Suppressor macrophage (primary cell): ENCODE measurements at places on chromosomes 2 and 18.

- no peak for DNase-seq
These were observed 174.6 kb downstream of the THADA start for GRCh38 chr2:43421194-43421593.

DNA sequence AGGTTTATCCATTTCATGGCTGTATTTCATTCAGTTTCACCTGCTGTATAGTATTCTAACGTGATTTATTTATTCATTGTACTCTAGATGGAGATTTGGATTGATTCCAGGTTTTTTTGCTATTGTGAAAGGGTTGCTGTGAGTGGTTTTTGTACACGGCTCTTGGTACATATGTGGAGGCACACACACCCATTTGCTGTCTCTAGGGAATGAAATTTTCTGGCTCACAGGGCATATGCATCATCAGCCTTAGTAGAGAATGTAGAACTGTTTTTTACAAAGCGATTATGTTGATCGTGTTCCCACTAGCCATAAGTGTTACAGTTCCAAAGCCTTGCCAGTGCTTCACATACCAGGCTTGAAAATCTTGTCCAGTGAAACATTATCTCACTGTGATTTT, 5.1 kb downstream of the SPTBN1 start:
- no peak for DNase-seq

- no peak for DNase-seq
These were observed 48.0 kb upstream of the GRB14 start for GRCh38 chr2:164669291-164669690.

GRCh38 chr2:40138314-40138713, 313.6 kb downstream of the SLC8A1 start:
- no peak for DNase-seq

- no peak for DNase-seq
These were observed 819 bp upstream of the MAP3K2 start for GRCh38 chr2:127388423-127389164.

DNA sequence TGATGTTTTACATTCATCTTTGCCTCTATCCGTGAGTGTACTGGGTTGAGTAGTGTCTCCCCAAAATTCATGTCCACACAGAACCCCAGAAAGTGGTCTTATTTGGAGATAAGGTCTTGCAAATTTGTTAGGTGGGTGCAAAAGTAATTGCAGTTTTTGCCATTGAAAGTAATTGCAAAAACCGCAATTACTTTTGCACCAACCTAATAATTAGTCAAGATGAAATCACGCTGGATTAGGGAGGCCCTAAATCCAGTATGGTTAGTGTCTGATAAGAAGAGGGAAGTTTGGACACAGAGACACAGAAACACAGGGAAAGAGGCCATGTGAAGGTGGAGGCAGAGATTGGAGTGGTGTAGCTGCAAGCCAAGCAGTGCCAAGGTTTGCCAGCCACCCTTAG, 57.8 kb upstream of the SPRED2 start:
- no peak for DNase-seq

DNA sequence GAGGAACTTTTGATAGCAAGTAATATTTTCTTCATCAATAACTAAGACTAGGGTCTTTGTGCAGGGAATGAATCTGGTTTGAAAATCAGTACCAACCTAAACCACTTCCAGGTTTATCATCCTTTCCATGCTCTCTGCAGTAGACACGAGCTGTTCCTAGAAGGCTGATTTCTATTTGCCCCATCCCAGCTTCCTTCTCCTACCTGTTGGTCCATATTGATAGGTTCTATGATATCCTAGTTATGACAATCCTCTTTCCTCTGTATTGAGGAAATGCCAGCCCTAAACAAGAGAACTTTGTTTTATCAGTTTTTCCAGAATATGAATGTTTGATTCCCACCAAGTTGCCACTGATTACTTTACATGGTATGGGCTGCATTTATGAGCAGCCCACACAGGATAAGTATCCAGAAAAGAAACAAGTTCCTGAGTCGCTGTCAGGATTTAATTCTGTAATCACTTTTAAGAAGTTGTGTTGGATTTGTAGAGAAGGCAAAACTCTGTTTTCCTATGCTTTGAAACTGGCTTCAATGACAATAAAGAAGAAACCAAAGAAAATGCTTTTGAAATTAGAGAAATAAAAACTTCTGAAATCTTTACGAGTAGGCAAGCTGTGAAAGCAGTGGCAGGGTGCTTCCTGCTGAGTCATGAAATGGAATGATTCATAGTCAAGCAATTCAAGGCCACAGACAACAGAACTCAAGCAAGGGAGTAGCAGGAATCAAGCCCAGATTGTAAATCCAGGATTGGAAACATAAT, 37.3 kb upstream of the TANK start:
- DNase-seq, result peak; percentile 83

- DNase-seq, result no peak
These were observed 155.9 kb downstream of the NAPG start for GRCh38 chr18:10681581-10682367.

GRCh38 chr2:129296806-129297205, 682.7 kb upstream of the RAB6C start:
- peak; percentile 44 for DNase-seq

- DNase-seq, result peak; percentile 18
These were observed 65.8 kb upstream of the PIEZO2 start for GRCh38 chr18:11215216-11215615.

GRCh38 chr2:133633881-133634409, 65.7 kb upstream of the NCKAP5 start:
- DNase-seq, result no peak

- peak; percentile 68 for DNase-seq
These were observed 2.9 kb upstream of the CASP10 start for GRCh38 chr2:201180010-201180409.

- DNase-seq, result no peak
These were observed 57.8 kb upstream of the CCDC141 start for GRCh38 chr2:179107737-179108136.

GRCh38 chr2:62467475-62468321, 38.3 kb downstream of the TMEM17 start:
- peak; percentile 22 for DNase-seq

- no peak for DNase-seq
These were observed 2.6 kb downstream of the TRAK2 start for GRCh38 chr2:201448701-201449100.

DNA sequence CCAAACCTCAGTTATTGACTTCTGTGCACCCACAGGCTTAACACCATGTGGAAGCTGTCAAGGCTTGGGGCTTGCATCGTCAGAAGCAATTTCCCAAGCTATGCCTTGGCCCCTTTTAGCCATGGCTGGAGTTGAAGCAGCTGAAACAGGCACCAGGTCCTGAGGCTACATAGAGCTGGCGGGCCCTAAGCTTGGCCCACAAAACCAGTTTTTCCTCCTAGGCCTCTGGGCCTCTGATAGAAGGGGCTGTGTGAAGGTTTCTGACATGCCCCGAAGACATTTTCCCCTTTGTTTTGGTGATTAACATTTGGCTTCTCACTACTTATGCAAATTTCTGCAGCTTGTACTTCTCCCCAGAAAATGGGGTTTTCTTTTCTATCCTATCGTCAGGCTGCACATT, 9.1 kb upstream of the TMX3 start:
- no peak for DNase-seq

- no peak for DNase-seq
These were observed 36.7 kb downstream of the FTCDNL1 start for GRCh38 chr2:199814101-199814816.

DNA sequence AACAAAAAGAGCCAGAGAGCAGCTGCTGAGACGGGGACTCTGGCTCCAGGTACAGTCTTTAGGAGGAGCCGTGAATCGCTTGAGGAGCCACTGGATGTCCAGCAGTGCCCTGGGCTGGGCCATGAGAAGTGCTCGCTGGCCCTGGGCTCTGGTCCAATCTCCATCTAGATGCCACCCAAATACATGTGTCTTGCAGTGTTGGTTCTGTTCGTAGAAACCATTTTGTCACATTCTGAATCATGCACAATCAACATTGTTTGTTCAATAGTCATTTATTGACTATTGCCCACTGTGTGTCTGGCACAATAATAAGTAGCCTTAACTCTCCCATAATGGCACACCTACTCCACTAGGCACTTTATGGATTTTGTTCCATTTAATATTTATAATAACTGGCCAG, 26.1 kb downstream of the TYMS start:
- DNase-seq, result no peak

DNA sequence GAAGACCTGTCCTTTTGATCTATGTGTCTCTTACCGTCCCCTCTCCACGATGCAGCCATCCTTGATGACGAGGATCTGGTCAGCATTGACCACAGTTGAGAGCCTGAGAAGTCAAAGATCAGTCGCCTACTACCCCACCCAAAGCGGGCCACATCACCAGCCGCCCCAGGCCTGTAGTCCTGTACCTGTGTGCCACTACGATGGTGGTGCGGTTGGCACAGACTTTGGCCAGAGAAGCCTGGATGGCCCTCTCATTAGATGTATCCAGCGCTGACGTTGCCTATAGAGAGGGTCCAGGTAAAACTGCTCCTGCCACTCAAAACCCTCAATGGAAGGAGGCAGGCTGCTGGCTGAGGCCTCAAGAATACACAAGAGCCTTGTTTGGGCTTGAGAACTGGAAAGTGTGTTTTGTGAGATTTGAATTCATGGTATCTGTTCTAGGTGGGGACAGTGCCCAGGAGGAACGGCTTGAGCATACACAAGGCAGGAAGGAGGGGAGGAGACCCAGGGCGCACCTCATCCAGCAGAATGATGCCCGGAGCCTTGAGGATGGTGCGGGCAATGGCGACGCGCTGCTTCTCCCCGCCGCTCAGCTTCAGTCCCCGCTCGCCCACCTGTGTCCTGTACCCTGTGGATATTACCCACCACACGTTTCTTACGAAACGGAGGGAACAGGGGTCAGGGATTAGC, 3.8 kb downstream of the ZFAND2B start:
- DNase-seq, result no peak

- DNase-seq, result no peak
These were observed 184.6 kb downstream of the ZFP36L2 start for GRCh38 chr2:43041661-43042360.

- no peak for DNase-seq
These were observed 129.4 kb downstream of the ACOXL start for GRCh38 chr2:110861616-110862260.

DNA sequence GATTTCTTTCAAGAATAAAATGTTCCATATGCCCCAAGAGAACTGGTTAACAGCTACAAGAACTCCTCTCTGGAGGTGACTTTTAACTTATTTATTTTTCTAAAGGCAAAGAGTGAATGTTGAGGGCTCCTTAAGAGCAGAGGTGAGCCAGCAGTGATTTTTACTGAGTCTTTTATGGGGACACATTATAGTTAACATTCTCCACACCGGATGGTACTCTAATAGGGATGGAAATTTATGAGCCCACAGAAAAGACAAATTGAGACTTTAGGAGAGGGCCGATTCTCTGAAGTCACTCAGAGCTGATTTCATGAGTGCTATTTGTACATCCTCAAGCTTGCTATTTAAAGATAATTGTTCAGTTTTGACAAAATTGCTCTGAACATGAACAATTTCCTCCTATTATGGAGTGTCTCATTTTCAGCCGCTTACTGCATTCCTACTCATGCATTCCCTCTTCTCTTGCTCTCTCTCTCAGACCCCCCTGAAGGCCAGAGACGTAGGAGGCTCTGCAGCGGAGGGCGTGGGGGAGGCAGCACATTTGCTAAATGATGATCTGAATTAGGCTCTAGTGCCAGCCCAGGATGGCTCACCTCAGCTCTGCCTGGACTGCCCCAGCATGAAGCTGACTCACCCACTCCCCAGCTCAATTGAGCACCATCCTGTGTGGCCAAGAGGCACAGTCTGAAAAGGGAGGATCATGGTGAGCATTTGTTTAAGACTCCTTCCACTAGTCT, 5.9 kb upstream of the RPL37A start:
- DNase-seq, result no peak

DNA sequence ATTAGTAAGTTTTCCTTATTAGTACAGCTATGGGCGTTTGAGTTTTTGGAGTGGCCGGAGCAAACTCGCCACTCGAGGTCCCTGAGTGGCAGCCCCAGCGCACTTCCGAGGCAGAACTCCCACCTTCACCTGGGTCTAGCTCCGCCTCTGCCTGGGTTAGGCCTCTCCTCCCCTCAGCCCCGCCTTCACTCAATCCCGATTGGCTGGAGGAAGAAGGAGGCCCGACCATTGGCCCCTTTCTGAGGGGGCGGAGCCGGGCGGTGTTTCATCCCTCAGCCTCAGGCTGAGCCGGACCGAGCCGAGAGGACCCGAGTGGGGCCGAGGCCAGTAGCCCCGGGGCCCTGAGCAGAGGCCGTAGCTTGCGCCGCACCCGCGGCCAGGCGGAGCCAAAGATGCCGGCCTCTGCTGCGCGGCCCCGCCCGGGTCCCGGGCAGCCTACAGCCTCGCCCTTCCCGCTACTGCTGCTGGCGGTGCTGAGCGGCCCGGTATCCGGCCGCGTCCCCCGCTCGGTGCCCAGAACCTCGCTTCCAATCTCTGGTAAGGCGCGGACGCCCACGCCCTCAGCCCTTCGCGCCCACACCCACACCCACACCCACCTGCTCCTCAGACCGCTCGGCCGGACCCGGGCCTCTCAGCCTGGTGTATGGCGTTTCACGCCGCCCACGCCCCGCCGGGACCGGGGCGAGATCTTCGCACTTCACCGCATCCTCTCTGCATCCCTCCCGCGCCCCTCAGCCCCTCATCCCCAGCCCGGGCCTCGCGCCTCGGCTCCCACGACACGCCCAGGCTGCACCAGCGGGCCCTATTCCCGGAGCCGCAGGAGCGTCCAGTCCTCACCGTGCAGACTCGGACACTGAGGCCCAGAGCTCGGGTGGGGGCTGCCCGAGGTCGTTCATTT, at the start of gene SEMA4F:
SEMA4F (plus strand) TSS at position 263 of the 898 bp plus-strand sequence; CDS start at position 393, 130 bp downstream.
- DNase-seq, result peak; percentile 95

DNA sequence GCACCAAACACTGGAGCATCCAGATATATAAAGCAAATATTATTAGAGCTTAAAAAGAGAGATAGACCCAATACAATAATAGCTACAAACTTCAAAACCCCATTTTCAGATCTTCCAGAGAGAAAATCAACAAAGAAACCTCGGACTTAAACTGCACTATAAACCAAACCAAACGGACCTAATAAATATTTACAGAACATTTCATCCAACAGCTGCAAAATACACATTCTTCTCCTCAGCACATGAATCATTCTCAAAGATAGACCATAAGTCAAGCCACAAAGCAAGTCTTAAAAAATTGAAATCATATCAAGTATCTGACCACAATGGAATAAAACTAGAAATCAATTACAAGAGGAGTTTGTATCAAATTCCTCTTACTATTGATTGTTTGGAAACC, 140.2 kb upstream of the OTOS start:
- DNase-seq, result no peak

GRCh38 chr2:17935242-17935885, 56.9 kb downstream of the KCNS3 start:
- no peak for DNase-seq

DNA sequence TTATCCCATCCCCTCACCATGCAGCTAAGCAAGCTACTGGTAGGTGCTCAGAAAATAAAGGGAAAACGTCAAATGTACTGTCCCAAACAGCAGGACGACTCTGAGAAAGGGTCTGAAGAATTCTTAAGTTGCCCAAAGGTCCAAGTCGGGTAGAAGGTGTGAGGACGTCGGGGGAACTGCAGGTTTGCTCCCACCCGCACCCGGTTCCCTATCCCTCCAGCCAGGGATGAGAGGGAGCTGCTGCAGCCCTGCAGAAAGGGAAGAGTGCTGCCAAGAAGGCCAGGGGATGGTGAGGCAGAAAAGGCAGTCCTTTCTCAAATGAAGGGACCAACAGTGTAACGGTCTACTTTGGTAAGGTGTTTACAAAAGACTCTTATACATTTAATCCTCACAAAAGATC, 6.9 kb upstream of the UCN start:
- DNase-seq, result no peak
